Testis (tissue), 5 donors: ENCODE measurements at places on chromosomes 2 and 18. TPM values are rescaled to one million over a fixed set of nuclear protein-coding genes. Genes with fewer than 3 reads are reported as not detected.

Gene SCG2
- 1.2 TPM for polyA plus RNA-seq

Gene NAT8
- 6.0 TPM for polyA plus RNA-seq

Gene RFTN2
- 19.8 TPM for polyA plus RNA-seq

Gene ALPI
- polyA plus RNA-seq: 0.16 TPM

Gene CELF4
- polyA plus RNA-seq: 6.3 TPM

Gene PRSS56
- polyA plus RNA-seq: 0.86 TPM

Gene ABCG5
- 0.16 TPM for polyA plus RNA-seq

Gene RAPH1
- polyA plus RNA-seq: 22.1 TPM

Gene MYO7B
- 4.2 TPM for polyA plus RNA-seq

Gene OR6B3
- polyA plus RNA-seq: 0.80 TPM

Gene SPP2
- not detected for polyA plus RNA-seq

Gene CYP27C1
- polyA plus RNA-seq: 0.47 TPM

Gene SKA1
- 11.9 TPM for polyA plus RNA-seq

Gene SPDYA
- 93.7 TPM for polyA plus RNA-seq

Gene TRIM54
- 28.3 TPM for polyA plus RNA-seq

Gene SERPINB13
- polyA plus RNA-seq: not detected

Gene METTL5
- 40.2 TPM for polyA plus RNA-seq

Gene STRADB
- polyA plus RNA-seq: 29.9 TPM

Gene GALM
- 11.8 TPM for polyA plus RNA-seq

Gene CHRNG
- 0.26 TPM for polyA plus RNA-seq

Gene PCARE
- 0.76 TPM for polyA plus RNA-seq

Gene DPP4
- 6.3 TPM for polyA plus RNA-seq

Gene SGO2
- polyA plus RNA-seq: 11.9 TPM

Gene UGT1A8
- polyA plus RNA-seq: not detected

Gene SUCLG1
- 80.4 TPM for polyA plus RNA-seq

Gene IDH1
- 93.4 TPM for polyA plus RNA-seq

Gene PMAIP1
- polyA plus RNA-seq: 4.7 TPM

Gene RAB17
- polyA plus RNA-seq: 6.3 TPM

Gene CFC1
- not detected for polyA plus RNA-seq
